EH (cell line): ENCODE measurements at places on chromosomes 3 and 15.

DNA sequence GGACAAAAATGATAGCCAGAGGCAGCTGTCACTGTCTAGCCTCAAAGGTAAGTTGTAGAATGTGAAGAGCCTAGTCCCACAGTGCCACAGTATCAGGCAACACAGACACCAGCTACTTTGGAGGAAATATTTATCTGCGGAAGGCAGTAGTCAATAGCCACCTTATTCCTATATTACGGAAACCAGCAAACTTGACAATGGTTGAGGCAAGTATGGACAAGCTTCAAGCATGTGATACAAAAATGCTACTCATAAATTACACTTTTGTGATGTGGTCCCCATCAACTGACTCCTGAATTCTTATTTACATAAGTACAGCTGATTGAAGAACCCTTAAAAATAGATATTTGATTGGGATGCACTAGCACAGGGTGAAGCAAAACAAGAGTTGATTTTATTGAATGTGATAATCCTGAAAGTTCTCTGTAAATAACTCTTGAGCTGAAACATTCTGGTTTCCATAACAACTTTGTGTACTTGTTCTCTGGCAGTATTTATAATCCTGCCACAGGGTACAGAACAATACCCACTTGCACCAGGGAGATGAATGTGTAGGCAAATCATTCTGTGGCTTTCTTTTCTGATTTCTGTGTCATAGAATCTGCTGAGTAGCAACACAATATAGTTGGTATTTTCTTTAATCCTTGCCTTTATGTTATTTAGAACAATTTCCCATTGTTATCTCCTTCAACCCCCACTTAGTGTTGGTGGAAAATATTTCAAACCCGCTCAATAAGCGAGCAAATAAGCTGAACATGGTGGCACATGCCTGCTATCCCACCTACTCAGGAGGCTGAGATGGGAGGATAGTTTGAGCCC, at the start of gene ANKUB1:
Gene ANKUB1 (minus strand): TSS at position 103 of the 819 bp plus-strand sequence. CDS start 188 bp downstream, outside the sequence.
- DNase-seq = no peak

- no peak for DNase-seq
Observed at GRCh38 chr15:93305306-93305705, 216.3 kb upstream of the RGMA start.

DNA sequence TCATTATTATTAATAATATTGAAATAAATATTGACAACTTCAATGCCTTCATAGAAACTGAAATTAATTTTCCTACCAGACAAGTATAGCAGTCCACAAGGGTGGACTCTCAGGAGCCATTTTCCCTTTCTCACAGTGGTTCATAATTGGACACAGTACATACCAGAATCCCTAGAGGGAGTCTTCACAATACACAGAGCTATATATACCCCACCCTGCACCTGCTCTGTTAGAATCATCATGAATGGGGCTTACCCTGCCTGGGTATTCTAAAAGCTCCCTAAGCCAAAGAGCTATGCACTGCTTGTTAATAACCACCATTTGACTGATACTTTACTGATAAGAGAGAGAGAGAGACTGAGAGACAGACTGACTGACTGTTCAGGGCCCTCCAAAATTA, 134.9 kb downstream of the FEZF2 start:
- no peak for DNase-seq

DNA sequence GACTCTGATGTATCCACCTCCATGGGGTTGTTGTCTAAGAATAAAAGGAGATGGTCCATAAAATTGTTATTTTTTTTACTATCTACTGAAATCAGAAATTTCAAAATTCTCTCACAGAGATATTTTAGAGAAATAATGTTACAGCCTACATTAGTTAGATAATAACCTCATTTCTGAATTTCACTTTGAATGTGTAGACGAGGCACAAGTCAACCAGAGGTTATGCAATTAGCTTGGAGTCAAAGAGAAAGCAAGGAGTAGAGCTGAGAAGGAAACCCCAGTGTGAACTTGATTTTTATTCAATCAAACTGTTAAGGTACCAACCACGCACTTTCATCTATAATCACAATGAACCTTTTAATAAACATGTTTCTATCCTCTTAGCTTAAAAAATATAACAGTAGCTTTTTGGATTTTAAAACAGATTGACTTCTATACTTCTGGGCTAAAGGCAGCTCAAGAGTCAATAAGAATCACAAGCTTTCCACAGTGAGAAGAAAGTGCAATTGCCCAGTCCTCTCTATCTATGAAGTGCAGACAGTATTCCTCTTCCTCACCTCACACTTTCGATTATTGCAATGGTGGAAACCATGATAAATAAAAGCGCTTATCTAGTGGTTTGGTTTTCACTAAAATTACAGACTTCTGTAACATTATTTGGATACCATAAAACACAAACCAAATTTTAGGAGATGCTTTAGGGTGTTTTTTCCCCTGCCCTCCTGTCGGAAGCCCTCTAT, 403.2 kb downstream of the ZBTB20 start:
- no peak for DNase-seq

DNA sequence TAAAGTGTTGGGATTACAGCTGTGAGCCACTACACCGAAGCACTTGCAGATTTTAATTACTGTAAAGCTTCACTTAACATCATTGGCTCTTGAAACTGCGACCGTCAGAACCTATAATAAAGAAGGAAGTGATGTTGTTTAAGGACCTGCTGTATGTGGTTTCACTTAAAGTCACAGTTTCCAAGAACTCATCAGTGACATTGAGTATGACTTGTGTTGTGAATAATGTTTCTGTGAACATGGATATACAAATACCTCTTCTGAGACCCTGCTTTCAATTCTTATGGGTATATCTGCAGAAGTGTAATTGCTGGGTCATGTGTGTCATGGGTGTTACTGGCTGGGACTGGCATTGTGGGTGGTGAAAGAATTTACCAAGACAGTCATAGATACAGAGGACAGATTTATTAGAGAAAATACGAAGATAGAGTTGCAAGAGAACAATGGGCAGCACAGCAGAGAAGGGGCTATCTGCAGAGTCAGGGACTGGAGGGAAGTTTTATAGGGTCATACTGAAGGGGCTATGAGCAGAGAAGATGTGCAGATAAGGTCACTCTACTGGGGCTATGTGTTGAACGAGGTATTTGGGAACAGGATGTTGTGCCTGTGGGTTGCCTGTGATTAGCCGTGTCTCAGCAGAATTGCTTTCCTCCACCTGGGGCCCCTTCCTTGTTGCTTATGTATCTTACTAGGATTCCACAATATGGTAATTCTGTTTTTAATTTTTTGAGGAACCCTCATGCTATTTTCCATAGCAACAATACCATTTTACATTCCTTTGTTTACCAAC, 4.5 kb downstream of the NDUFB5 start:
- no peak for DNase-seq

DNA sequence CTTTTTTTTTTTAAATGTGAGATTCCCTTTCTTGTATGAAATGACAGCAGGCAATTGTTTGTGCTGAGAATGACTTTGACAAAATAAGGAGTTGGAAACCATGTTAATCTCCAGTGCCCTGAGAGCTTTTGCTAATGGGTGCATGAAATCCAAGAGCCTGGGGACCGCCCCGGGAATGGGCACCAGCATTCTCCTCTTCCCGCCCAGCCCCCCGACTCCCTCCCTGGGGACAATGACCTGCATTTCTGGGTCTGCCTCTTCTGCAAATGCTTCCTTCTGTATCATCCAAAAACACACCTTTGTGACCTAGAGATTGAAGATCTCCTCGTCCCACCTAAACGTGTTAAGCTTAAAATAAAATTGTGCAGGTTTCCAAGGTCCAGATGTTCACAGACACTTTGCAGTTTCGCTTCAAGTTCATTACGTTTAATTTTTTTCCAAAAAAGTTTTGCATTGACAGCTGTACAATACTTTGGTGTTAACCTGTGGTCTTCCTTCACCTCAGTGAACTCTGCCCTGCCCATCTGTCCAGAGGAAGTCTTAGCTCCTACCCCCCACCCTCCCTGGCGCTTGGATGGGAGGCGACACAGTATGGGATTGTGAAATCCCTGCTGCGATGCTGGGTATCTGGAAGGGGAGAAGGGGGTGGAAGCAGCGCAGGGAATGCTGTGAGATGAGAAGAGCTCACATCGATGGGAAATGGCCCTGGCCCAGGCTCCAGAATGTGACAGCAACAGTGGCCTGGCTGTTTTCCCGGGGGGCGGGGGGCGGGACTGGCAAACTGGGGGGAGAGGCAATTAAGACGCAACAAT, 50.1 kb downstream of the TLE3 start:
- peak; percentile 31 for DNase-seq

GRCh38 chr3:160486459-160486869, 36.9 kb upstream of the TRIM59 start:
- peak; percentile 65 for DNase-seq

DNA sequence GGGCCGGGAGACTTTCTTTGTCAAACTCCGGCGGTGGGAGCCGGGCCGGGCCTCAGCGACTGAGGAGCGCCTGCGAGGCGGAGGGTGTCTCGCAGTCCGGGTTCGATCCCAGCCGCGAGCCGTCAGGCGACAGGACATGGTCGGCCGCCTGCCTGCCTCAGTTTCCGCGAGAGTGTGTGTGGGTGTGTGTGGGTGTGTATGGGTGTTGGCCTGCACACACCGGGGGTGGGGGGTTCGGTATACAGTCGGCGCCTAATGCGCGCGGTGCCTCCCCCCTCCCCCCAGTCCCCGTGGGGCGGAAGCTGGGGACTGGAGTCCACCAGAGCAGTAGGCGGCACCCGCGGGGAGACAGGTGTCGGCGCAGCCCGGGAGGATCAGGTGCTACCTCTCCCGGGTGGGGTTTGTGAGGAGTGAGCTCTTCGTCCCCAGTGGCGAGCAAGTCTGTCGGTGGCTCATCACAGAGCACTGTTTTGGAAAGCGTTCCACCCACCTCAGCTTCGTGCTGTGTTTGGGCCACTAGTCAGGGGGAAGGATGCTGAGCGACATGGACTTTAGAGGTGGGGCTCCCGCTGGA, 246.3 kb downstream of the GOLGA6L6 start:
- DNase-seq = no peak

DNA sequence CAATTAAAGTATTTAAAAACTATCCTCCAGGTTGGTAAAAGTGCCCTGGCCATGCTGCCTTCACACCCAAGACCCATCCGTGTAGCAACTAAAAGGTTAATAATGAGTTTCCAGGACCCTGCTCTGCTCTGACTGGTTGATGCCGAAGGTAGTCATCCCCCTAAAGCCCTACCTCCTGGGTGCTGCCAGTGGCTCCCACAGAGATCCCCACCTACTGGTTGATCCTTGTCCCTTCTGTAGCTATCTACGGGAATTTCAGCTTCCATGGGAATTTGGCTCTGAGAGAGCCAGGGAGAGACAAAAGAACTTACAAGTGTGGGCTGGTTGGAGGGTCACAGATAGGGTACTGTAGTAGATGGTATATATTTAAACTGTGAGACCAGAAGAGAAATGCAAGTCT, 110.6 kb upstream of the NANOGP8 start:
- no peak for DNase-seq

- DNase-seq = no peak
Observed at GRCh38 chr3:181729341-181729869, 17.7 kb downstream of the SOX2 start.

GRCh38 chr3:23735062-23735461, 70.7 kb upstream of the UBE2E1 start:
- no peak for DNase-seq

DNA sequence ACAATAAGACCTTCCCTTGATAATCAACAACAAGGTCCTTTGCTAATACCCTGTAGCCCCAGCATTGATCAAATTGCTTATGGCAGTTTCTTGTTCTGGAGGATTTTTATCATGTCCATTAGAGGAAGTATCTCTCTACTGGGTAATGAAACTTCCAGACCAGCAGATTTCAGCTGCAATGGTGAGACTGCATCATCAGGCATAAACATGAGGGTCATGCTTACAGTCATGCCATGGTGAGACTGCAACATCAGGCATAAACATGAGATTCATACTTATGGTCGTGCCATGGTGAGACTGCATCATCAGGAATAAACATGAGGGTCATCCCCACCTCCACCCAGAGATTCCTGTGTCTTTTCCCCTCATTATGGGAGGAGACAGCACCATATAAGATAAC, 129.0 kb upstream of the LIPC start:
- DNase-seq = no peak

DNA sequence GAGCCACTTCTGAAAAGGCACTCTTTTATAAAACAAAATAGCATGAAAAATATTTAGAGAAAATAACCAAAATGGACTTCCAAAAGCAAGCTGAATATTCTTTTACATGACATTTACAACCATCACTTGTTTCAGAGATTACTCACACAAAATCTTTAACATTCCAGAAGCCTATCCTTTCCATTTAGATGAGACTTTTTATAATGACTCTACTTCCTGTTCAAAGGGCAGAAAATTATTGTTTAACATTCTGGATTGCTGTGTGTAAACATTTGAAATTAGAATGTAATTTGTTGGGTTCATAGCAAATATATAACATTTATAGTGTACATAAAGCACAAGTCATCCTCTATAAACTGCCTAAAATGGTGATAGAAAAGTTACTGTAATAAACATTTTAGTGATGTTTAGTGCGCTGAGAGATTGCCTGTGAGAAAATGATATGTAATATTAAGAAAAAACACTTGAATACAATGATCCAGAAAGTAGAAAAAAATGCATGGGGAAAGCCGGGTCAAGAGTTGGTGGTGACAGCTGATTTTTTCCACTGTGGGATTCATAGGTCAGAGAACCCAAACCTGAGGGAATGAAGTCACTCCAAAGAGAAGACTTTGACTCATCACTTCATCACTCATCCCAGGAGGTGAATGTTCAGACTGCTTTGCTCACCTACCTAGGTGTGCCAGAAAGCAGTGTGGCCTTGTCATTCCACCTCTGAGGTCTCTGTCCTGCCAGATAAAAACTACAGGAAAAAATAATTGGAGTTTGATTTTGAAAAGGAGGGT, 305.8 kb downstream of the ARPP21 start:
- peak; percentile 67 for DNase-seq

DNA sequence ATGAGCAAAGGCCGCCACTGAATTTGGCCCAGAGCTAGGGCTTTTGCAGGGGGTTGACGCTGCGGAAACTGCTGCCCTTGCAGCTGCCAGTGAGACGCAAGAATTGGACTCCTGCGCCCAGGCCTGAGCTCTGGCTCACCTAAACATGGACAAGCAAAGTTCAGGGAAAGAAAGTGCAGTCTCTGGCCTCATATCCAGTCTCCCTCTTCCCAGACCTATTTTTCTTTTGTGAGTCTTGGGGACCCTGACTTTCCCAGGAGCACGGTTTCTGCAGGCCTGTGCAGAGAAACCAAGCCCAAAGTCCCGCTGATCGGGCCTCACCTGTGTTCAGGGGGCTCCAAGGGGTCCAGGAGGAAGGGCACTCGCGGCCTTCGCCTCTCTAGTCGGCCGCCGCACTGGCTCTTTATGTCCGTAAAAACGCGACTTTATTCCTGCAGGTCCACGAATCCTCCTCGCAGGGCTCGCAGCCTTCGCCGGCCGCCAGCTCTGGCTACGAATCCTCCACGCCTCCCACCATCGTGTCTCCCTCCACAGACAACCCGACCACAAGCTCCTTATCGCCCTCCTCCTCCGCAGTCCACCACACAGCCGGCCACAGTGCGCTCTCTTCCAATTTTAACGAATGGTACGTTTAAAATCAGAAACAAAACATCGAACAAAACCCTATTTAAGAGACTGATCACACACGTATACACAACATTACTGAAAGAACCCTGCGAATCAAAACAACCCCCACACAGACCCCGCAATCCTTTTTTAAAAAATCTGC, 3.9 kb downstream of the ZIC1 start:
- no peak for DNase-seq
